ENCODE measurements at places on chromosomes 1 and 21.

- DNase-seq: no peak
Observed at GRCh38 chr1:193115629-193116227, 6.1 kb upstream of the CDC73 start.

DNA sequence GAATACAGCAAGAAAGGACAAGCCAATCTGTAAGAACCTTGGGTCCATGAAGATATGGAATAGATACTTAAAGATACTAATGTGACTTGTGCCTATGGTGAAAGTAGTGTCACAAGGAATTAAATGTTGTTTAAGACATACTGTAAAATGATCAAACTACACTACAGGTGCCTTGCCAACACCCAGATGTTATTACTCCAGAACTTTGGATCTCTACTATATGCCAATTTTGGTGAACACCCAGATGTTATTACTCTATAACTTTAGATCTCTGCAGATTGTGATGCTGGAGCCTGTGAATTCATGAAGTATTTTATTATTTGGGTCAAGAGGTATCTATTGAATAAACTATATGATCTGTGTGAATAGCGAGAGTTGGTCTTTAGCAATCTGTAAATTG, 59.9 kb upstream of the B3GALT5 start:
- no peak for DNase-seq

- no peak for DNase-seq
Observed at GRCh38 chr1:243312952-243313634, 57.3 kb downstream of the SDCCAG8 start.

DNA sequence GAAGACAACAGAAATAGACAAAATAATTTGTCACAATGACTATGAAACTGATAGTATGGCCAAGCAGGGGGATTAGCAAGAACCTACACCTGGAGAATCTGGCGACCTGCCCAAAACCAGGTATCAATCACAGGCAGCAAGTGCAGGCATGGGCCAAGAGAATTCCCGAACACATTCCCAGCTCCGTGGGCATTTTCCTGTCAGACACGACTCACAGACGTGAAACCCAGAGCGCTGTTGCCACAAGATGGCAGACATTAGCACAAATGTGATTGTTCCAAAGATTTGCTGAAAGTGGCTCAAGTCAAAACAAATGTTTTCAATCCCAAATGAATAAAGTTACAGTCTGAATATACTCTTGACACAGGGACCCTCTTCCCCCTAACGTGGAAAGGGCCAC, 36.8 kb downstream of the HLCS start:
- DNase-seq: peak; percentile 38

DNA sequence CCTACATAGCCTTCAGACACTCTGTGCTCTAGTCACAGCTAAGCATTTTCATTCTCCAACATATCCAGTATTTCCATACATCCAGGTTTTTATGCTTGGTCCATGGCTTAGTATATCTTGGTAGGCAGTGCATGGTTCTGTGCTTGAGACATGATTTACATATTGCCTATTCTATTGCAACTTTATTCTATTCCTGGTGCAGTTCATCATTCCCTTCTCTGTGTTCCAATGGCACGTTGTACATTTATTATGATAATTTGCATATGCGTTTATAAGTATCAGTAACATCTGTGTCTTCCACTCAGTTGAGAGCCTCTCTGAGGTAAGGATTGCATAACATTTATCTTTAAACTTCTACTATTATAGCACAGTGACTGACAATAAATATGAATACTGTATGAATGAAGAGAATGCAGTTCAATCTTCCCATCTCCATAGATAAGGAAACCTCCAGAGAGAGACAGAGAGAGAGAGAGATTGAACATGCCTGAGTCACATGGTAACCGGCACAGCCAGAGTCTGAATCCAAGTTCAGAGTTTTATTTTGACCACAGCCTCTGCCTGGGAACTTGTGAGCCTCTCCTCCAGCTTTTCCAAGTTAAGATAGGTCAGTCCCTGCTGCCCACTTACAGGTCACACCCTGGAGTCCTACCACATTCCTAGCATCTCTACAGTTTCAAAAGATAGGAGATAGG, 41.5 kb downstream of the PLPPR5 start:
- no peak for DNase-seq

GRCh38 chr1:246121533-246121932, 385.5 kb downstream of the SMYD3 start:
- no peak for DNase-seq

GRCh38 chr21:45889961-45890360, 91.6 kb upstream of the COL6A1 start:
- no peak for DNase-seq

DNA sequence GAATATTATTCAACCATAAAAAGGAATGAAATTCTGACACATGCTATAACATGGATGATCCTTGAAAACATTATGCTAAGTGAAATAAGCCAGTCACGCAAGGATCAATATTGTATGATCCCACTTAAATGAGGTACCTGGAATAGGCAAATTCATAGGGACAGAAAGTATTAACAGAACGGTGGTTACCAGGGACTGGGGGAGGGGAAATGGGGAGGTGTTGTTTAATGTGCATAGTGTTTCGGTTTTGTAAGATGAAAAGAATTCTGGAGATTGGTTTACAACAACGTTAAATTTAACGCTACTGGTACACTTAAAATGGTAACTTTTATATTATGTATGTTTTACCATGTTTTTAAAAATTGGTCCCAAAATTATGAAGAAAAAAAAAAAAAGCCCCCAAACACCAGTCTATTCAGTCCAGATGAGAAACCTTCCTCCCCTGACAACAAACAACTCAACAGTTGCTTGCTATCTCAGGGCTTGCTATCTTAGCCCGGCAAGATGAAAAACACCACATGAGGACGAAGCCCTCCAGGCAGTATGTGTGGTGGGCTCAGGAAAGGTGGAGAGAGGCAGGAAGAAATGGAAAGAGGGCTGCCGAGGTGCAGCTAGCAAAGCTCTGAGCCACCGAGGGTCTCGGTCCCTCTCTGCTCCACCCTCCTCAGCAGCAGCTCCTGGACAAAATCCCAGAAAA, 8.5 kb downstream of the NUAK2 start:
- DNase-seq: no peak

DNA sequence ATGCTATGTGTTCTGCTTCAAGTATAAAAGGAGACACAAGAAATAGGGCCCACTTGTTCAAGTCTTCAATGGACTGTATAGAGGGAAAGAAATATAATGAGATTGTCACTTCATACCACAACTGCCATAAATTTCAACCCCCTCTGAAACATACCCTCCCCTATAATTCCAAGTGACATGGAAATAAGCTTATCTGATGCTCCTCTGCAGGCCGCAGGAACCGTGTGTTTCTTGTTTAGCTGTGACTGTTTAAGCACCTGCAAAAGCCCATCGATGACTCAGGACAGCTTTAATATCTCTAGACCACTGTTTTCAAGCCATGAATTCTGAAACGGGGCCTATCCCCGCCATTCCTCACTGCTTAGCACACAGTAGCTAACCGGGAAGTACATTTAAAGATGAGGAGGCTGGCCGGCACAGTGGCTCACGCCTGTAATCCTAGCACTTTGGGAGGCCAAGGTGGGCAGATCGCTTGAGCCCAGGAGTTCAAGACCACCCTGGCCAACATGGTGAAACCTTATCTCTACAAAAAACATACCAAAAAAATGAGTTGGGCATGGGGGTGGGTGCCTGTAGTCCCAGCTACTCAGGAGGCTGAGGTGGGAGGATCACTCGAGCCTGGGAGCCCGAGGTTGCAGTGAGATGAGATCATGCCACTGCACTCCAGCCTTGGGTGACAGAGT, 4.2 kb downstream of the HLCS start:
- DNase-seq: no peak

- DNase-seq: peak; percentile 77
Observed at GRCh38 chr1:149942207-149942606, 5.5 kb upstream of the MTMR11 start.

DNA sequence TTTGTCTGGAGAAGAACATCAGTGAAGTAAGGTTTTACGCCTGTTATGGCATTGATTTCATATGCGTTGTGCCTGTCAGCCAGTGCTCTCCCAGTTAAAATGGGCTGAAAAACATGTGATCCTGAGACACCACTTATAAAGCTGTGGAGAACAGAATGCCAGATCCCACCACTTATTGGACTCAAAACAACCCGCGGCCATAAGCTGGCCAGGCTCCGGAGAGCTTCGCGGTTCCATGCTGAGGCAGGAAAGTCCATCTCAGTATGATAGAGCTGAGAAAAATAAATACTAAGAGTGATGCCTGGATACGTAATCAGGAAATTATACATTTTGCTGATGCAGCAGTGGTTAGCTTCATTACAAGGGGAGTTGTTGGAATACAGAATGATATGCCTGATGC, 5.1 kb downstream of the APOBEC4 start:
- DNase-seq: no peak

DNA sequence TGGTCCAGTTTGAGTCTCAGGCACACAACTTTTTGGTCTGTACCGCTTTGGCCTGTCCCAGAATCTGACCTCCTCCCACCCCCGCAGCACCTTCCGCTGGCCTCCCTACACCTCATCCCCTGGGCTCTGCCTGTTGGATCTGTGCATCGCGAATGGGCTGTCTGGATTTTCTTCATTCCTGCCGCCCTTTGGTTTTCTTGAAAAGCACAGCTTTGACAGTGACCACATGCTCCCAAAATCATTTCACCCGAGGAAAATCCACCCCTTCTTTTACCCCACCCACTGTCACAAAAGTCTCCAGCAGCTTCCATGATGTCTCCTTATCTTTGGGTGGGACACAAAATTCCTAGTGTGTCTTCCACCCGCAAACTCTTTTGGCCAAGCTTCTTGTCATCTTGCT, 65.0 kb upstream of the SSX2IP start:
- no peak for DNase-seq

- DNase-seq: no peak
Observed at GRCh38 chr1:3516911-3517675, 62.6 kb downstream of the ARHGEF16 start.

Measured in GM23338 (cell line).